Kidney capillary endothelial cell (primary cell): ENCODE measurements at places on chromosomes 11 and 22.

GRCh38 chr11:36309779-36310178 is 13.7 kb downstream of the PRR5L start:
- DNase-seq: no peak

DNA sequence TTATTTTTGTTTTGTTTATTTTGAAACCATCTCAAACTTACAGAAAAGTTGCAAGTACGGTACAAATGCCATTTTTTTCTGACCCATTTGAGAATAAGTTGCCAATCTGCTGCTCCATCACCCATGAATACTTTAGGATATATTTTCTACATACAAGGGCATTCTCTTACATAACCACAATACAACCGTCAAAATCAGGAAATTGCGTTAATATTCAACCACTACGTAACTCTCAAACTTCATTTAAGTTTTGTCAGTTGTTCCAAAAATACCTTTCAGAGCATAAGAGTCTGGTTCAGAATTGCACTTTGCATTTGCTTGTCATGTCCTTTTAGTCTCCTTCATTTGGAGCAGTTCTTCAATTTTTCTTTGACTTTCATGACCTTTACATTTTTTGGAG is 194.3 kb upstream of the BDNF start:
- no peak for DNase-seq

GRCh38 chr11:105177658-105178057 is 38.1 kb upstream of the CARD18 start:
- no peak for DNase-seq

DNA sequence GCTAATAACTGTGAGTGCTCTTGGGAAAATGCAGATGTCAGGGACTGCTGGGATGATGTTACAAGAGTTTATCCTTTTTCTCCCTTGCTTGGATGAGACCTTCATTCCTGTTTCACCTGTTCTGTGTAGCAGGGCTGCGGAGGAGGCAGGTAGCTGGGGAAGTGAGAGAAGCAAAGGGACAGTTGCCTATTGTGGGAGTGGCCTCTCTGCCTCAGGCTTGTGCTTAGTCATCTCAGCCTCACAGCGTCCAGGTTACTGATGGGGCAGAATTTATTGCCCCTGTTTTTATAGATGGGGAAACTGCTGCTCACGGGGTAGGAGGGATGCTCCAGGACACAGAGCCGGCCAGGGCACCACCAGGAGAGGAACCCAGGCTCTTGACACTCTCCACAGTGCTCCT is 1.7 kb downstream of the STX3 start:
- no peak for DNase-seq

DNA sequence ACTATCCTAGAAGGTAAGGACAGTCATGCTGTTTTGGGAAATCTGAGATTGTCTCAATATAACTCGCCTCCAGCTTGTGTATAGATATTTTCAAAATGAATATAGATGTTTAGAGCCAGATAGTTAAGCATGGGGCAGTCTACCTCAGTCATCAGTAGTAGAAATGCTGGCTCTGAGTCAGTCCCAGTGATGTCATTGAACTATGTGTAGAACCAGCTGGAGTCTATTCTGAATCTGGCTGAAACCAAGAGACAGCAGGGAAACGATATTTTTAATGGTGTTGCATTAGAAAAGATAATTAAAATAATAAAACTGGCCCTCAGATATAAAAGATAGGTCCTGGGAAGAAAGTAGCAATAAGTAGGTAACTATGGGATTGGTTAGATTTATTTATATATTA is 25.9 kb downstream of the PIWIL4 start:
- DNase-seq: no peak

GRCh38 chr11:62974848-62975522 is 9.8 kb downstream of the SLC22A6 start:
- DNase-seq: peak; percentile 20
